ENCODE measurements at places on chromosomes 3 and 15.

- DNase-seq, result peak; percentile 73
Measured at GRCh38 chr3:130787422-130788068, 40.9 kb upstream of the PIK3R4 start.

GRCh38 chr15:88736204-88736603 is 67.0 kb upstream of the ACAN start:
- no peak for DNase-seq

GRCh38 chr3:171173736-171174135 is 147.2 kb upstream of the SLC2A2 start:
- no peak for DNase-seq

GRCh38 chr15:46265664-46266347 is 631.0 kb downstream of the SQOR start:
- DNase-seq, result no peak

DNA sequence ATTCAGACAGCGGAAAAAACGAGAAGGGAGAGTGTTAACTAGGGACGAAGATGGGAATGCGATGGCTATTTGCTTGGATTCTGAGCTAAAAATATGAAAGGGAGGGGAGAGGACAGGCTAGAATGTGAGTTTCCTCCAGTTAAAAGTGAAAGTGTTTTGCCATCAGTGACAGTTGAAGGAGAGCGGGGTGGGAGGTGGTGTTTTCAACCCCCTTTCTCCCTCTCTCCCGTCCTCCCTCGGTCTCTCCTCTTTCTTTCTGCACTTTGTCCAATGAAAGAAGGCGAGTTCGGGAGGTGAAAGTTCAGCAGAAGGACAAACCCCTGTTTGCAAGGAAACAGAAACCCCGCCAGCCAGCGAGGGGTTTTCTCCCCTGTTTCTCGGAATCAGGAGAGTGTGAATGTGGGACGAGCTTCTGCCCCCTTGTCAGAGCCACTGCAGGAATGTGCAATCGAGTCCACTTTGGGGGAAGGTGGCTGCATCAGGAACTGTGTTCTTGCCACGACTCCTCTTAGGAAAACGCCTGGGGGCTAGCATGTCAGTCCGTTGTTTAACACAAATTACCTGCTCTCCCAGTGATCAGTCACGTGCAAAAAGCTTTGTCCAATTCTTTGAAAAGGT is 975 bp upstream of the FOXP1 start:
- DNase-seq, result no peak

DNA sequence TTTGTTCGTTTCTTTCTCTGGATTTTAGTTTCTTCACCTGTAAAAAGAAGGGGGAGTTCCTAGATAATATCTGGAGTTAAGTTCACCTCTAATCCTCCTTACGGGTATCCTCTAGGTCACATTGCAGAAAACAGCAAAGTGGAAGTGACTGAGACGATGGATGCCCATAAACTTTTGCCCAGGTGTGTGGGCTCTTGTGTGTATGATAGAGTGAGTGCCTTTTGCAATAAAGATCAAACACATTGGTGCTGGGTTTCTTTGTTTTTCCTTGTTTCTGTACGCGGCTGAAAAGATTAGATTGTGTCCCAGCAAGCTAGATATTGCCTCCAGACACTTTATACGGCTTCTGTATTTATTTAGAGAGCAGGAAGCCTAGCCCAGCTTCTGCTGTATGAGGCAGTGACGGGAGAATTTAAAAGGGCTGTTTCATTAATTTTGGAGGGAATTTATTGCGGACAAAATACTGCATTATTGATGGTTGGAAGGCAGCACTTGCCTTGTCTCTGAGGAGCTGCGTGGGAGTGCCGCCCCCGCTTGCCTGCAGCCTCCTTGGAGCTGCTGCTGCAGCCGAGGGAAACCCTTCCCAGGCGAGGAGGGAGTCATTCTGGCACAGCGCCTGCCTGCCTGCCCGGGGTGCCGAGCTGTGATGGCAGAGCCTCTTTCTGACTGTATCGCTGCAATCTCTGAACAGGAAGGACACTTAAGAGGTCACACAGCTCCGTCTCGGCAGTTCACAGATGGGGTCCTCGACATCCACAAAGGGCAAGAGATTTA is 38.5 kb downstream of the PYDC2 start:
- no peak for DNase-seq

Data from NCI-H187 treated with DMSO at 0.1 percent for 48 hours (cell line).